ENCODE measurements at places on chromosomes 3 and 15.

DNA sequence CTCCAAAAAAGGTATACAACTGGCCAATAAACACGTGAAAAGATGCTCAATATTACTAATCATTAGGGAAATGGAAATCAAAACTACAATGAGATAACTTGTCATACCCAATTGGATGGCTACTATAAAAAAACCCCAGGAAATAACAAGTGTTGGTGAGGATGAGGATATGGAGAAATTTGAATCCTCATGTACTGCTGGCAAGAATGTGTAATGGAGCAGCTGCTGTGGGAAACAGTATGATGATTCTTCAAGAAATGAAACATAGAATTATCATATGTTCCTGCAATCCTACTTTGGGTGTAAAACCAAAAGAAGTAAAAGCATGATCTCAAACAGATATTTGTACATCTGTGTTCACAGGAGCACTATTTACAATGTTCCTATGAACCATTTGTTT, 67.4 kb downstream of the RPLP1 start:
- no peak for DNase-seq

GRCh38 chr15:32898414-32898813, 180.6 kb downstream of the GREM1 start:
- DNase-seq: no peak

DNA sequence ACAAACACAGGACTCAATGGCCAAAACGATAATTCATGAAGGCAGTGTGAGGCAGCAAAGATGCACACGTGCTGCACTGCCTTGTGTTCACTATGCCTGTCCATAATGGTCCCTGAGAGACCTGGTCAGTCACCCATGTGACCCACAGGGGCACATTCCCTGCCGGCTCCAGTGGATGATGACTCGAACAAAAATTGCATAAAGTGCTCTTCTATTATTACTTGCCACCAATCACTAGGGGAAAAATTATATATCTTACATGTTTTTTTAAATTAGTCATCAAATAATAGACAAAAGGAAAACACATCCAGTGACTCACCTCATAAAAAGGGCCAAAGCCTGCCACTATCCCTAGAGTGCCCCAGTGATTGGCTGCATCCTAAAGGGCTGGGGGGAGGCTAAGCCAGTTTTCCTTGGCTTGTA, 47.5 kb downstream of the UBP1 start:
- DNase-seq: no peak

DNA sequence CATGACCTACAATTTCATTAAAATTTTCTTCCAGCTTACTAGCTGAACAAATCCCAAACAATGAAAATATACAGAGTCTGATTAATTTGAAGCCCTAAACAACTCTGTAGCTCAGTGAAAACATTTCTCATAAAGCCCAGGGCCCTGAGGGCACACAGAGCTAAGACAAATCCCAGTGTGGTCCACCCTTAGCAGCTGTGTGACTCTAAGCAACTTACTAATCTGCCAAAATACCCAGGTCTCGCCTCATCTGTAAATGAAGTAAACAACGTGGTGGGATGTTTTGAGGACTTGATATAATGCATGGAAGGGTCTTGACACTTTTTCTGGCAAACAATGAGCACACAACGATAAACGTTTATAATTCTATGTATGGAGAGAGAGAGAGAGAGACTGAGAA, 158.4 kb downstream of the FHIT start:
- no peak for DNase-seq

DNA sequence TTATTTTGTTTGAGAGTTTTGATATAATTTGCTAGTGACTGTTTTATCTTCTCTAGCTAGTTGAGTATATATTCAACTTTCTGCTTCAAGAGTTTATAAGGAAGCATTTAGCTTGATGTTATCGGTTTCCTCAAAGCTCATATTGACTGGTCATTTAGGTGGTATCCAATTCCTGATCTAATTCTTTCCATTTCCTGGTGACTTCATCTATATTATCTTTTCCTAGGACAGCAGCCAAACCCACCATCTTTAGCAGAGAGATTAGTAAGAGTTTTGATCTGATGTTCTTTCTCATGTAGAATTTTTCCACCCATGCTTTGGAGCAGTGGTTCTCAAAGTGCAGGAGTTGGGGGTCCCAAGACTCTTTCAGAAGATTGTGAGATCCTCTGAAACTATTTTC, 148.6 kb upstream of the STT3B start:
- no peak for DNase-seq

DNA sequence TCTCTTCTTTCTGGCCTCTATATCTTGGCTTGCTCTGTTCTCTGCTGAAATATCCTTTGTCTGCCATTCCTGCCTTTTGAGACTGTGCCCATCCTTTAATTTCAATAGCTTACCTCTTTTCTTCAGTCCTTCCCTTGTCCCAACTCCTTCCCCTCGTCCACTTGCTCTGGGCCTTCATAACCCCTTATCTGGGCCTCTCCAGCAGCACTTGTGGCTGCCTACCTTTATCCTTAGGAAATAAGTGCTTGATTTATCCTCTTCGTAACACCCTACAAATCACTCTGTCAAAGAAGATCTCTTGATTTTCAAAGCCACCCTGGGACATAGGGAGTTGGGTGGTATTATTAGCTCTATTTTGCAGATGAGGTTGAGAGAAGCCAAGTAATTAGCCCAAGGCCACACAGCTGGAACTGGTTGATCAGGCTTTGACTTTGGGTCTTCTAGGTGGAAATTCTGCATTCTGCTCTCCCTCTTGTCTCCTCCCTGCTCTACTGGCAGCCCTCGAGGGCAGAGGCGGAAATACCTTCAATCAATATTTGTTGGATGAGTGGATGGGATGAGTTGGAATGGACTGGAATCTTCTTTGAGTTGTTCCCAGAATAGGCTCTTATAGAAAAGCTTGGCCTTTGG, 84.0 kb upstream of the TLE3 start:
- no peak for DNase-seq

- no peak for DNase-seq
Measured at GRCh38 chr3:8647137-8647985, 2.8 kb upstream of the SSUH2 start.

- DNase-seq: no peak
Measured at GRCh38 chr3:196931157-196931556, 11.2 kb downstream of the NCBP2 start.

DNA sequence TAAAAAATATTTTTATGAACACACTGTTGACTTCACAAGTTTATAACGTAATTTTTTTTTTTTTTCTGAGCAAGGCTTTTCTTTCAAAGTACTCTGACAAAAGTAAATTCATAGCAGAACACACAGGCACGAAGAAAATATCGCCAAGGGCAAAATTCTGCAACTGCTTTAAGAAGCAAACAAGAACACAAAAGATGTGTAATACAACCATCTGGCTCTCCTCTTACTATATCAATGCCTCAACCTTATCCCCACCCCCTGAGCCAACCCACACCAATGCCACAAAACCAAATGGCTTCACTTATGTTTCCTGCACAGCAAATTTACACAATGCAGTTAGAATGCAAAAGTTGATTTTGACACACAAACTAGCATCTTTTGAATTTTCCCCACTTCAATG, 274.2 kb downstream of the FOXP1 start:
- peak; percentile 14 for DNase-seq

DNA sequence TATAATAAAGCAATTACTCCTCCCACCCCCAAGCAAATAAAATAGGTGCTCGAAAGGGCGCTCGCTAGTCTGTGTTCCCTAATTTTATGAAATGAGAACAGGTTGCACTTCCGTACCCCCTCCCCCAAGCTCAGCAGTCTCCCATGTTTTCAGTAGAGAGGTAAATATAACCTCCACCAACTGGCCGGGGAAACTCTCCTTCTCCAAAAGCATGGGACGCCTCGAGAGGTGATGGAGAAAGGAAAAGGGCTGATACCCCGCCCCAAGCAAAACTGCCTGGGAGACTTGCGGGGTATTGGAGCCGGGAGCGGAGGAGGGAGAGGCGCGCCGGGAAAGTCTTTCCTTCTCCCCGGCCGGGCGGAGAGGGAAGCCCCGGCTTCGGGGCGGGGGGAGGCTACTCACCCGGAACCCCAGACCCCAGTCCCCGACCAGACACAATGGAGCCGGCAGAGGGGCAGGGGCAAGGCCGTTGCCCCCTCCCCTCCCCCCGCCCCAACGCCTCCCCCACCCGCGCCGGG, 605 bp downstream of the DCUN1D1 start:
- DNase-seq: peak; percentile 18
